AML-193 (cell line): ENCODE measurements at places on chromosomes 4 and X.

DNA sequence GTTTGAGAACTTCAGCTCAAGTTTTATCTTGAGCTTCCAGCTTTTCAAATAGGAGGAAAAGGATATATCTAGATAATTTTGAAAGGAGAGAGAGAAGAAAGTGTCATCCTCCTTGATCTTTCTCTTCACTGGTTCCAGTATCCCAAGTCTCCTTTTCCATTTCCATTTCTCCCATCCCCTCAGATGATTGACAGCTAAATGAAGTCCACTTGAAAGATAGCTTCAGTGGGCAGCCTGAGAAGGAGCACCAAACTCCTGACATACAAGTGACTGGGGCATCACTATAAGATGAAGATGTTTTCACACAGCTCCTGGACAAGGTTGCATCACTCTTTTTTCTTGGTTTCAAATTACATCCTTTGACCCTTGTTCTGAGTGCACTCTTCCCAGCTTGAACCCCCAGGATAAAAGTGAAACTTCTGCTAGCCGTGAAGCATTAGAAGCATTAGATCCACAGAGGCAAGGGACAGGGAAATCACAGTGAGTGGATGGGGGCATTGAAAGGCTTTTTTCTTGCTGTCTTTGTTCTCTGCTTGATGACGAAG, 17.5 kb upstream of the MAGEA10 start:
- no peak for DNase-seq

- DNase-seq = no peak
Observed at GRCh38 chrX:9037296-9037695, 3.4 kb upstream of the FAM9B start.

- no peak for DNase-seq
Observed at GRCh38 chrX:63656871-63657580, 128.0 kb downstream of the ARHGEF9 start.

GRCh38 chr4:23060776-23061175, 368.0 kb downstream of the GBA3 start:
- DNase-seq = no peak

DNA sequence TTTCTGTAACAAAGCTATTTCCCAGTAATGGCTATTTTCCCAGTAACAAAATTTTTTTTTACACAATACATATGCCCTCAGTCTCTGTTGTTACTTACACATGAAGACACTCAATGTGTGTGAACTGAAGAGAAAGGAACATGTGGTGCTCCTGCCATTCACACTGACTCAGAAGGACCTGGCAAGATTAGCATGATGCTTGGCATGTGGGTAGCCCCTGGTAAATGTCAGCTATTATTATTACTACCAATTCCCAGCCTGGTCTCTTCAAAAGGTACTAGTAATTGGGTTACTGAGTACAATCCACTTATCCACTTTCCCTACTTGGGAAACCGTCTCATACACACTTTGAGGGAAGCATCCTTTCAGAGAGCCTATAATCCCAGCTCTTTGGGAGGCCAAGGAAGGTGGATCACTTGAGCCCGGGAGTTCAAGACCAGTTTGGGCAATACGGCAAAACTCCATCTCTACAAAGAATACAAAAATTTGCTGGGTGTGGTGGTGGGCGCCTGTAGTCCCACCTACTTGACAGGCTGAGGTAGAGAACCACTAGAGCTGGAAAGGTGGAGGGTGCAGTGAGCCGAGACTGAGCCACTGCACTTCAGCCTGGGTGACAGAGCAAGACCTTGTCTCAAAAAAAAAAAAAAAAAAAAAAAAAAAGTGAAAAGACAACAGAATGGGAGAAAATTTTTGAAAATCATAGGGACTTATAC, 14.6 kb downstream of the RBBP7 start:
- DNase-seq = no peak

- no peak for DNase-seq
Observed at GRCh38 chr4:27366104-27366823, 505.6 kb downstream of the STIM2 start.

GRCh38 chr4:151717314-151717713, 43.5 kb downstream of the GATB start:
- no peak for DNase-seq

GRCh38 chr4:161010227-161010626, 1153.6 kb downstream of the FSTL5 start:
- DNase-seq = no peak

- no peak for DNase-seq
Observed at GRCh38 chrX:130691576-130691975, 211.4 kb downstream of the ENOX2 start.

GRCh38 chr4:48653217-48654014, 126.7 kb downstream of the FRYL start:
- no peak for DNase-seq

- no peak for DNase-seq
Observed at GRCh38 chrX:29580560-29580959, 634.8 kb upstream of the MAGEB2 start.

GRCh38 chrX:115560211-115560977, 580 bp upstream of the PLS3 start:
- DNase-seq = no peak

DNA sequence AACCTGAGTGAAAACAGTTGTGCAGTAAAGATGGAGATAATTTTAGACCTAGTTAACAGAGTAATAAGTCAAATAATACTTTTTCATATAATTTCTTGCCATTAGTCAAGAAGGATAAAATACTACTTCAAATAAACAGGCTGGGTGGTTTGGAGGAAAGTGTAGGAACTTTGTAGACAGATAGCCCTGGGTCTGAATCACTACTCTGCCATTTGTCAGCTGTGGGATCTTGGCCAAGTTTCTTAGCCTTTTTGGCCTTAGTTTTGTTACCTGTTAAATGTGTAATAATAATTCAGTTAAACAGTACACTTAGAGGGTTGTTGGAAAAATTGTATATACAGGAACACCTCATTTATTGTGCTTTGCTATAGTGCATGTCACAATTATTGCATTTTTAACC, 163.7 kb downstream of the NPNT start:
- DNase-seq = no peak

DNA sequence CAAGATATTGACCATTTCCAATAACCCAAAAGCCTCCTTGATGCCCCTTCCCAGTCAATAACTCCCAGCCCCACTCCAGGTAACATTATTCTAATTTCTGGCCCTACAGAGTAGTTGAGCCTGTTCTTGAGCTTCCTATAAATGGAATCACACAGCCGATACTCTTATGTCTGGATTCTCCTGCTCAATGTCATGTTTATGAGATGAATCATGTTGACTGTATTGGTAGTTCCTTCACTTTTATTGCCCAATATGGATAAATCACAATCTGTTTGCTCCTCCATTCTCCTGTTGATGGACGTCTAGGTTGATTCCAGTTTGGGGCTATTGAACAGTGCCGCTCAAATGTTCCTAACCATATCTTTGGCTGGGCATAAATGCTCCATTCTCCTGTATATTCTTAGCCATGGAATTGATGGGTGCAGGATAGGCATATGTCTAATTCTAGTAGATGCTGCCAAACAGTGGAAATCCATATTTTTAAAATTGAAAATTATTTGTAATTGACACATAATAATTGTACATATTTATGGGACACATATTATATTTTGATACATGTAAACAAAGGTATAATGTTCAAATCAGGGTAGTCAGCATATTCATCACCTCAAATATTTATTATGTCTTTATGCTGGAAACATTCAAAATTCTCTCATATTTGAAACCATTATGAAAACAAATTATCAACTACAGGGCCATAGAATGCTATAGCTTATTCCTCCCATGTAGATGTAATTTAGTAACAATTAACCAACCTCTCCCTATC, 40.5 kb upstream of the SLC2A9 start:
- DNase-seq = no peak

GRCh38 chr4:88843067-88843685, 145.5 kb upstream of the NAP1L5 start:
- DNase-seq = no peak

- no peak for DNase-seq
Observed at GRCh38 chrX:38055170-38055847, 49.0 kb downstream of the SYTL5 start.

- DNase-seq = no peak
Observed at GRCh38 chr4:152531479-152531878, 4.4 kb downstream of the FBXW7 start.

- no peak for DNase-seq
Observed at GRCh38 chr4:8242782-8243560, 26.6 kb upstream of the HTRA3 start.

- no peak for DNase-seq
Observed at GRCh38 chr4:118749347-118749988, 64.3 kb downstream of the METTL14 start.

- DNase-seq = no peak
Observed at GRCh38 chr4:26131711-26132110, 189.1 kb upstream of the RBPJ start.

DNA sequence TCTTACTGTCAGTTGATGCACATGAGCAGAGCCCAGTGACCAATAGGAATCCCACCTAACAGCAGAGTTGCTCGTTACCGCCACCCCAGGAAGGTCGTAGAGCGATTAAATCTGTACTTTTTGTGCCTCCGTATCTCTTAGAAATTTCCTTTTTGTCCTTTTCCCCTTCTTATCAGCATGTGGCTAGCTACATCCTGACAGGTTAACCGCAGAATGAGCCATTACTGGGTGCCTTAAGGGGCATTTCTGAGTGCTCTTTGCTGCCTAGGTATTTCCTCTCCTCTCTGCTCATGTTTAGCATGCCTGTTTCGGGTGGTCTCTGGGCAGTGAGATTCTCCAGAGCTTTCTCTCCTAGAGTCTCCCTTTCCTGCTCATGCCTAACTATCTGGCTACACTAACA, 530.5 kb downstream of the FAM133A start:
- no peak for DNase-seq

DNA sequence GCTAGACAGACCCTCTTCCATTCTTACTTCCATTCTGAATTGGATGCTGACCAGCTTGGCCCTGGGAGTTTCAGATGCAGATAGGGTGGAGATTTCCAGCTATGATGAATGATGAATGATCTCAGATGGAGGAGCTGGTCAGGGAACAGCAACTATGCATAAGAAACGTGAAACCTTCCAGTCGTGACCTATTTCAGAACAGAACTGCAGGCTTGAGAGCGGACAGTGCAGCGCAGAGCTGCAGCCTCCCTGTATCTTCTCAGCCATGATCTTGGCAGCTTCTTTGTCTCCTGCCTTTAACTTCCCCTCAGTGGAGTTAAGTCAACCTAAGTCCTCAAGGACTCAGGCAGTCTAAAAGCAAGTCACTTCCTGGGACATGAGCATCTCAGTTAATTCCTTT, 43.3 kb upstream of the HAND2 start:
- no peak for DNase-seq

DNA sequence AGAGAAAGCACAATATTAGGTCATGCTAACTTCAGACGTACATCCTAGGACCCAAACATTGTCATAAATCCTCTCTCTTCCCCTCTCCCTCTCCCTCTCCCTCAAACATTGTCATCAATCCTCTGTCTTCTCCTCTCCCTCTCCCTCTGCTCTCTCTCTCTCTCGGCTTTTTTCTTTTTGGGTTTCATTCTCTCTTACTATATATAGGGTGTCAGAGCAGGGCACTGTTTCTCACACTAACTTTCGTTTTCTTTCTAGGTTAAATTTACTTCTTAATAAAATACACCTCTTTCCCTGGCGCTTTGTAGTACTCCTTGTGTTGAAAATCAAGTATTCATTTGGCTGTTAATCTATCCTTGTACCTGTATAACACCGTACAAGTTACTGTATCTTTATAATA, 37.0 kb upstream of the HERC5 start:
- no peak for DNase-seq

GRCh38 chrX:122439831-122440230, 744.2 kb upstream of the GRIA3 start:
- DNase-seq = no peak

DNA sequence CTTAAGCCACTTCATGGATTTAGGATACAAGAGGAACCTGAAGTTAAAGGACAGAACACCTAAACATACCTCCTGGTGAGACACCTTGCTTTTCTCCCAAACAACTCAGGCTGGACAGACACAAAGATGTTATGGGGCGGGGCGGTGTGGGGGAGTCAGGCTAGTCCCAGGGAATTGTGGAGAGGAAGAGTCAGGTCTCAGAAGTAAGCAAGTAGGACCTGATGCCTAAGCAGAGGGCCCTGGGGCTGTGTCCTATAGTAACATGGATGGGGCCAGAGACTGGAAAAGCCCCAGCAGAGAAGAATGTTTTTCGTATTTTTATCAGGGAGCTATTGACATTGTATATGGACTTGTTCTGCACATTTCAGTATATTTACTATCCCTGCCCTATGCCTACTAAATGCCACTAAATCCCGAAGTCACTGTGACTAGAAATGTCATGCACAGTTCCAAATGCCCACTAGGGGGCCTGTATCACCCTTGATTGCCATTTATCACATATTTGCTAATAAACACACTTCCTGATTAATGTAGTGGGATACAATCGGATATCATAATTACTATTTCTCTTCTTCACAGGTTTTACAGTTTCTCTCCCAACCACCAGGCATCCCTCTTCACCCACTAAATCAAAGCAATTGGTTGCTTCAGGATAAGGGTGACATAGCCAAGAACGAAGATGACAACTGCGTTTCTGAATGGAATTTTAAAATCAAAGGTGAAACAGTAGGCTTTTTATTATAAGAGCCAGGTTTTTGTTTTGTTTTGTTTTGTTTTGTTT, 23.8 kb upstream of the ARHGAP10 start:
- peak; percentile 70 for DNase-seq

- no peak for DNase-seq
Observed at GRCh38 chrX:129111081-129111798, 412.1 kb downstream of the SMARCA1 start.

GRCh38 chr4:138736362-138736761, 279.2 kb upstream of the NOCT start:
- no peak for DNase-seq

DNA sequence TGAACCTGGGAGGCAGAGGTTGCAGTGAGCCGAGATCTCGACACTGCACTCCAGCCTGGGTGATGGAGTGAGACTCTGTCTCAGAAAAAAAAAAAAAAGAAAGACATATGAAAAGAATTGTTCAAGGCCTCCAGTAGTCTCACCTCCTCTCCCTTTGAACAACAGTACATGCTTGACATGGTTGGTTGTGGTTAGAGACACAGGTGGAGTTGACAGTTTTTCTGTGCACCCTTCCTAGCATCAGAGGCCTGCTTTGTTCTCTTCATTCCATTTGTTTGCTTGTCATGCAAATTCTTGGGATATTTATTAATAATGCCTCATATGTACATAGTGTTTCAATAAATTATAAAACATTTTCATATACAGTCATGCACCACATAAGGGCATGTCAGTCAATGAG, 18.3 kb upstream of the PDCL2 start:
- no peak for DNase-seq
